Spinal cord (tissue), 10 donors: ENCODE measurements at places on chromosomes 11 and 22.

GRCh38 chr11:29171360-29171950 is 845.4 kb downstream of the KCNA4 start:
- no peak for DNase-seq

GRCh38 chr11:117143390-117143789 is 697 bp upstream of the PAFAH1B2 start:
- DNase-seq = no peak

- DNase-seq = peak; percentile 88
These were observed 43.9 kb downstream of the NFAM1 start for GRCh38 chr22:42388130-42388797.

- no peak for DNase-seq
These were observed 10.3 kb upstream of the CYB5R2 start for GRCh38 chr11:7683571-7683970.
